ENCODE measurements at places on chromosomes 2 and 18. TPM values are rescaled to one million over a fixed set of nuclear protein-coding genes. Genes with fewer than 3 reads are reported as not detected.

DNA sequence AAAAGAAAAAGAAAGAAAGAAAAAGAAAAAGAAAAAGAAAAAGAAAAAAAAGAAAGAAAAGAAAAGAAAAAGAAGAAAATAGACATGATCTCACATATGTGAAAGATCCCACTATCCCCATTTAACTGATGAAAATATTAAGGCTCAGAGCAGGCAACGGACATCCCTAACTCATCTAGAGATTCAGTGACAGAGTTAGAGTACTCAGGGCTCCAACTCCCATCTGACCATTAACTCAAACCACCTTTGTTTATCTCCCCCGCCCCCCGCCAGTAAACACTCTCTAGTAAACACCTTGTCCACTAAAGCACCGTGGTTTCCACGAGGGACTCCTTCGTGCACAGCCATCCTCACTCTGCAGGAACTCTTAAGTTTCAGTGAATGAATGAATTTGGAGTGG is 142.9 kb downstream of the TGIF1 start:
- DNase-seq, result no peak

GRCh38 chr2:224410946-224411561 is 9.1 kb upstream of the FAM124B start:
- no peak for DNase-seq

- no peak for DNase-seq
These were observed 1097.9 kb upstream of the CNTNAP5 start for GRCh38 chr2:122927197-122927596.

GRCh38 chr2:108612514-108613183 is 78.4 kb downstream of the LIMS1 start:
- DNase-seq, result no peak

GRCh38 chr2:184679219-184680018 is 81.1 kb downstream of the ZNF804A start:
- no peak for DNase-seq

- DNase-seq, result no peak
These were observed 49.2 kb downstream of the FBXO48 start for GRCh38 chr2:68417926-68418325.

- DNase-seq, result no peak
These were observed 13.4 kb upstream of the PAX3 start for GRCh38 chr2:222311978-222312738.

DNA sequence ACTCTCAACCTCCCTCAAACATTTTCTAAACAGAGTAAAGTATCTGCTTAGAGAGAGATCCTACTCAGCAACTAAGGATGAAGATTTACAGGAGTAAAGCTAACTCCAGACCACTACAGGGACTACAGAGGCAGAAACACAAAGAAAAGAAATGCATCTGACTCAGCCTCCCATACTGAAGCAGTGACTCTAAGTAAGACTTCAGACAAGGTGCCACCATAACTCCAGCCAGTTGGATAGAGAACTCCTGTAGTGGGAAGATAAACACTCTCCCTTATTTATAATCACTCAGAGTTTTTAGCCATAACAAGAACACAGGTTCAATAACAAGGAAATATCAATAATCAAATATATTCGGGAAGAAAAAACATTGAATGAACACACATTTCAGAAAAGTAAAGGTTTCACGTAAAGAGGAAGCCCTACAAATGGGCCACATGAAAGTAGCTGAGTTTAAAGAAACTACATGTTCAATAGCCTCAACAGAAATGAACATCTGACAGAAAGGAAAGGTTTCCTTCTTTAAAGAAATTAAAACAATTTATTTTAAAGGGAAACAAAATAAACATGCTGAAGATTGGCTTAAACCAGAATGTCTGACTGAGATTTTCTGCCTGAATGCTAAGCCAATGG is 519.9 kb downstream of the KCNJ3 start:
- no peak for DNase-seq

The POMC gene
- 0.28 TPM for total RNA-seq

The TFPI gene
- 243 TPM for total RNA-seq

The KCNG3 gene
- total RNA-seq, result not detected

The RUFY4 gene
- total RNA-seq, result not detected
